ENCODE measurements at places on chromosomes 7 and 10.

DNA sequence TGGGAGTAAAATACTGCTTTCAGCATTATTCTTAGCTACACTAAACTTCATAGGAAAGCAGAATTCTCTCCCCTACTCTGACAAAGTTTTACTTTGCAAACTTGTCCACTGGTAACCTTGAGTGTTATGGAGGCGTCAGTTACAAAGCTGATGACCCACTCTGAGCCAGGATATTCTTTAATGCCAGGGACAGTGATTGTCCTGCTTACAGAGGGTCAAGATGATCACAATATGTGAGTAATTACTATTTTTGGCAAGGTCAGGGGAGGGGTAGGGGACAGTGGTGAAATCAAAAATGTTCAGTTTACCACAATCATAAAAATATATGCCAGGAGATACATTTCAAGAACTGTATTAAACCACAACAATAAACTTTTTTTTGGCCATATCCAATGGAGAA, 520.6 kb downstream of the SUGCT start:
- DNase-seq: no peak

- no peak for DNase-seq
Measured at GRCh38 chr7:157444843-157445135, 108.0 kb downstream of the DNAJB6 start.

GRCh38 chr10:111656066-111656465, 527.5 kb downstream of the GPAM start:
- no peak for DNase-seq

DNA sequence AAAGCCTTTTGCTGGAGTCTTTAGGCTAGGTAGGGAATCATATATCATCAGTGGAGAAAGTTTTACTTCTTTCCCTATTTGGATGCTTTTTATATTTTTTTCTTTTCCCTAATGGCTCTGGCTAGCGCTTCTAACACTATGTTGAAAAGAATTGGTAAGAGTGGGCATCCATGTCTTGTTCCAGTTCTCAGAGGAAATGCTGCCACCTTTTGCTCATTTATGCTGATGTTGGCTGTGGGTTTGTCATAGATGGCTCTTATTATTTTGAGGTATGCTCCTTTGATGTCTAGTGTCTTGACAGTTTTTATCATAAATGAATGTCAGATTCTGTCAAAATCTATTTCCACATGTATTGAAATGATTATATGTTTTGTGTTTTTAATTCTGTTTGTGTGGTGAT, 1544.1 kb downstream of the REEP3 start:
- DNase-seq: no peak

- no peak for DNase-seq
Measured at GRCh38 chr7:46160861-46161260, 239.8 kb upstream of the IGFBP3 start.

DNA sequence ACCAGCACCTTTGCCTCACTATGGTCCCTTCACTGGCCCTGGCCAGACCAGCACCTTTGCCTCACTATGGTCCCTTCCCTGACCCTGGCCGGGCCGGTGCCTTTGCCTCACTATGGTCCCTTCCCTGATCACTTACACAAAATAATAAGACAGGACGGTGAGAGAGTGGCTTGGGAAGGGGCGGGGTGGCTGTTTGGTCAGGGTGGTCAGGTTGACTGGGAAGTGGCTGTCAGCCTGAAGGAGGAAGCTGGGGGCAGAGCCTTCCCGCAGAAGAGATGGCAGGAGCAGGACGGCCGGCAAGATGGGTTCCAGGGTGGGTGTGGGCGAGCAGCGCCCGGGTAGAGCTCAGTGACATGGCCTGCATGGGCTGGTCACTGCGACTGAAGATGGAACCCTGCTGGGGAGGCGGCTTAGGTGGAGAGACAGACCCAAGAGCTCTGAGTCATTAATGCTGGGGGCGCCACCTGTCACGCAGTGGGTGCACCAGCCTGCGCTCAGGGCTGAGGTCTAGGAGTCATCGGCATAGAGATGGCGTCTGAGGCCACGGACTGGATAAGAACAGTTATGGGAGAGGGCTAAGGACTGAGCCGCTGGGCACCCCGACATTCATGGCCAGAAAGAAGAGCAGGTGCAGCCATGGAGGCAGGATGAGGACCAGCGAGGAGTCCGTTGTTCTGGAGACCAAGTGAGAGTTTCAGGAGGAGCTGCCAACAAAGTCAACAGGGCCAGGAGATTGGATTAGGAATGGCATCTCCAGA, 91.8 kb downstream of the CHST15 start:
- DNase-seq: no peak

DNA sequence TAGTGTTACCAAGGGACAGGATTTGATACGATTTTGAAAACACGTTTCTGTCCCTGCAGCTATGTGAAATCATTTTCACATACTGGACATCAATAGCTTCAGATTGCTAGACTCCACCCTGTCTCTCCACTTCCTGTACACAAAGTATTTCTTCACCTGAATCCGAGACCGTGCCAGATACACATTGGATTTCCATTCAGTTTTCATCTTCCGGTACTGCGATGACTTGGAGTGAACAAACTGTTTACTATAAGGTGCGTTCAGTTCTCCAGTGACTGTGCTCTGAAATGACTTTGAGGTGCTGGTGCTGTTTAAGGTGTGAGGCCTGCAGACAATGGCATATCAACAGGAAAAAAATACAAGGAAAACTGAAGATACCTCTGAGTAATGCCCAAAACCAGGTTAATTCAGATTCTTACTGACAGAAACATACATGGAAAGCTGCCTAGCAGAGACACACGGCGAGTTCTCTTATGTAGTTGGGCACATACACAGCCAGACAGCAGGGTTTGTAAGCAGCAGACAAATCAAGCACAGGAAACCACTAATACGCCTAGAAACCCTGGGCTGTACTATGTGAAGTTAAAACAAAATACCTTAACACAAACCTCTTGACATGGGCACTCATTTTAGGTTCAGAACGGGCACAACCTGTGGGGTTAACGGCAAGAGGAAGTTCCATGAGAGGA, 119.2 kb downstream of the GALNT11 start:
- DNase-seq: no peak

DNA sequence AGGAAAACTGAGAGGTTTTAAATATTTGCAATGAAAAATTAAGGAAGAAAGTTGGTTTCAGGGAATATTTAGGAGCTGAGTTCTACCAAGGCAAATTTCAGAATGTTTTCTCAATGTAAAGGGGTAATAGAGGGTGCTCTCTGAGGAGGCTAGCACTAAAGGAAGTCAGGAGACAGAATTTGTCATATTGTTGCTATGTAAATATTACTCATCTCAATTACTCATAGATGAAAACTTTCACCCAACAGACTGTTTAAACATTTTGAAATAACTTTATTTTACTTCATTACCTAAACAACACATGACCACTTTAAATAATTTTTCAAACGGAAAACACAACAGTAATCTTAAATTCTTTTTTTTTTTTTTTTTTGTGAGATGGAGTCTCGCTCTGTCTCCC, 274.8 kb upstream of the NRG3 start:
- DNase-seq: no peak

- no peak for DNase-seq
Measured at GRCh38 chr7:137953665-137954470, 48.0 kb downstream of the CREB3L2 start.

- no peak for DNase-seq
Measured at GRCh38 chr10:111445667-111446066, 368.8 kb downstream of the ADRA2A start.

- no peak for DNase-seq
Measured at GRCh38 chr7:137151690-137152052, 191.9 kb downstream of the PTN start.

DNA sequence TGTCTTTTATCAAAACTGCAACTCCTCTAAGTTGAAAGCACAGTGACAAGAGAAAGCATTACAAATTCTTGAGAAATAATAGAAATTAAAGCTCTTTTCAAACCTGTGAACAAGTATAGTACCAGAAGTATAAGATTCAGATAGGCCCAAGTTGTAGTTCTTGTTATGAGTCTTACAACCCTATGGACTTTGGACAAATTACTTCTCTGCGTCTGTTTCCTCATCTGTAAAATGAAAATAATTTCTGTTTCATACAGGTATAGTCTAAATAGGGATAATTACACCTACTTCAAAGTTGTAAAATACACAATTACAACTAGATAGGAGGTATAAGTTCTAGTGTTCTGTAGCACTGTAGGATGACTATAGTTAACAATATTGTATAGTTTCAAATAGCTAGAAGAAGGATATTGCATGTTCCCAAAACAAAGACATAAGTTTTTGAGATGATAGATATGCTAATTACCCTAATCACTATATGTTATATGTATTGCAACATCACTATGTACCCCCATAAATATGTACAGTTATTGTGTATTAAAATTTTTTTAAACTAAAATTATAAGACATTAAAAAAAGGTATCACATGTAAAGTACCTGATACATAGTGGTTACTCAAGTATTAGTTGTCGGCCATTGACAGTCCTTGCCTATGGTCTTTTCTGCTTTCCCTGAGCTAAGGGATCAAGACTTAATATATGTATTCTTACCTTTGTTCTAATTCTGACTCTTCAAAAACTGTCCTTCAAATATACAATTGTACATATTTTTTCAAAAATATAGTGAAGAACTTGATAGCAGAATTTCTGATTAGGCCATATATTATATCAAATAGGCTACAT, 1.8 kb upstream of the WASL start:
- no peak for DNase-seq

- no peak for DNase-seq
Measured at GRCh38 chr7:155581954-155582353, 35.6 kb upstream of the CNPY1 start.

- DNase-seq: no peak
Measured at GRCh38 chr10:3264161-3264761, 91.7 kb upstream of the PITRM1 start.

DNA sequence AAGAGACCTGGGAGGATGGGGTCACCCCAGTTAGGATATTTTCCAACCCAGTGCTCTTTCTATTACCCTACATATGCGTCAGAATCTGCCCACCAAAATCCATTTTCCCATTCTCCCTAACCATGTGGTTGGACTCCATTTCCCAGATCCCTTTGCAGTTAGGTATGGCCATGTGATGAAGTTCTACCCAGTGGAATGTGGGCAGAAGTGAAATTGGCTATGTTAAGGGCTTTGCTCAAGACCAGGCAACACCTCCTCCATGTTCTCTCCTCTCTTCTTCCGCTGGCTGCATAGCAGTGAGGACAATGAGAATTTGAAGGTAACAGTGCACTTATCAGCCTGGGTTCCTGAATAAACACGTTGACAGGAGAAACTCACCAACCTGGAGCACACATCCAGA, 111.3 kb downstream of the CABCOCO1 start:
- no peak for DNase-seq

GRCh38 chr7:19984231-19984632, 210.8 kb upstream of the TMEM196 start:
- no peak for DNase-seq

- DNase-seq: no peak
Measured at GRCh38 chr10:87733081-87733480, 73.4 kb downstream of the PAPSS2 start.

DNA sequence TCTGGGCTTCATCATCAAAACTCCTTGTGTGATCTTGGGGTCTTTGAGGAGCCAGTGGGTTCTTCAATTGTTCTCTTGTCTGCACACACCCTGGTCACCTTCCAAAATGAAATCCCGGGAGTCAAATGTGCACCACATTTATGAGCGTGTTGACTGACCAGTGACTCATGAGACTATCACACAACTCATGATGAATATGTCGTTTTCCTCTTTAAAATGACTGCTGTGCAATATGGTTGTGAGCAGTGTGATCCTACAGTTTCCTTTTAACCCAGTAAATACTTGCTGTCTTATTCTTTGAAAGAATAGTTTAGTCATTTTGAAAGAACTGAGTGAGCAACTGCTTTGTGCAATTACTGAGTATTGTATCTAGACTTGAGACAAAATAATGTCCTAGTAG, 149.2 kb downstream of the DYNC1I1 start:
- no peak for DNase-seq

DNA sequence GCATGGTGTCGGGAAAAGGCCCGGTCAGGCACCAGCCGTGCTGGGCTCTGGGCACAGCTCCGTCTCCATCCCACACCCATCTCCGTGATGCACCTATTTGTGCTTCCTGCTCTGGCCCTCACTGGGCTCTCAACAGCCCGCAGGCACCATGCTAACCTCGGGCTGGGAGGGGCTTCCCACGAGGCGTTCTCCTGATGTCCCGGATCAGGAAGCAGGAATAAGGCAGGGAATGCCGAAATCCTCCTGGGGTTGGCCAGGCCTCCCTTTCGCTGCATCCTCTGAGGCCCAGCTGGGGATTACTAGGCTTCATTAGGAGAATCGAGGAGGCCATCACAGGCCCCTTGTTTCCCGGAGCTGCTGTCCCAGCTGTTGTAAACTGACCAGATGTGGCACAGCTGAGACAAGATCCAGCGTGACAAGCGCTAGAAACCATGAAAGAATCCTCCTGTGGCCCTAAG, 72.0 kb downstream of the FAM53B start:
- no peak for DNase-seq

DNA sequence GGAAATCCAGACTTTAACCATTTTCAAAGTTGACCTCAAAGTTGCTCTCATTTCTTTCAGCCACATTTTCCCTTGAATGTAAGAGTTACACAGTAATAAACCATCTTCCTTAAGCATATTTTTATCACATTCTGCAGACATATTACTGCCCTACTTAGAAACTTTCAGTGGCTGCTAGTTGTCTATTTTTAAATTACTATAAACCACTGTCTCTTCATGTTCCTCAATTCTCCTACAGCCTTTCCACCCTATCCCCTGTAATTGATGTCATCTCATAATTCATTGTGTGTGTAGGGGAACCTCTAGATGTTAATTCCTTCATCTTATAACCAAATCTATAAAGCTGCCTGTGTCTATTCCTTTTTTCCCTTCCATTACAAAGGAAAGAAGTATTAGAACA, 78.1 kb upstream of the STRIP2 start:
- DNase-seq: no peak

DNA sequence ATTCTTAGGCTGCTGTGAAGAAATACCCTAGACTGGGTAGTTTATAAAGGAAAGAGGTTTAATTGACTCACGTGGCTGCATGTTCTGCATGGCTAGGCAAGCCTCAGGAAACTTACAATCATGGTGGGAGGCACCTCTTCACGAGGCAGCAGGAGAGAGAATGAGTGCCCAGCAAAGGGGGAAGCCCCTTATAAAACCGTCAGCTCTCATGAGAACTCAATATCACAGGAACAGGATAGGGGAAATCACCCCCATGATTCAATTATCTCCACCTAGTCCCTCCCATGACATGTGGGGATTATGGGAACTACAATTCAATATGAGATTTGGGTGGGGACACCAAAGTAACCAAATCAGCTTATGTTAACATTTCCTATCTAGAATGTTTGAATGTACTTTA, 259.2 kb downstream of the TWIST1 start:
- no peak for DNase-seq
